ENCODE measurements at places on chromosomes 16 and 17.

GRCh38 chr17:61813211-61813610 lies 50.1 kb downstream of the BRIP1 start:
- no peak for DNase-seq

DNA sequence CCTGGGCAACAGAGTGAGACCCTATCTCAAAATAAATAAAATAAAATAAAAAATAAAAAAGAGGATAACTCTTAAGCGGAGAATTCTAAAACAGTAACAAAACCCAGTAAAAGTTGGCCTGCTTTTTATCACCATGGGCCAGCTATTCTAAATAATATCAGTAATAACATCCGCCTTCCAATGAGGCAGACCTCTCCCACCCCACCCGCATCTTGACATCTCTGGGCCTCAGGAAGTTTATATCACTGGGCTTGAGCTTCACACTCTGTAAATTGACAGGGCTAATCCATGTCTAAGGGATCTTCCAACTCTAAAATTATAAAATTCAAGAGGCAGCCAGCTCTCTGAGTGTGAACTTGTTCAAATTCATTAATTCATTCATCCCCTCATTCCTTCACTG lies 82.9 kb upstream of the MTMR4 start:
- DNase-seq, result no peak

DNA sequence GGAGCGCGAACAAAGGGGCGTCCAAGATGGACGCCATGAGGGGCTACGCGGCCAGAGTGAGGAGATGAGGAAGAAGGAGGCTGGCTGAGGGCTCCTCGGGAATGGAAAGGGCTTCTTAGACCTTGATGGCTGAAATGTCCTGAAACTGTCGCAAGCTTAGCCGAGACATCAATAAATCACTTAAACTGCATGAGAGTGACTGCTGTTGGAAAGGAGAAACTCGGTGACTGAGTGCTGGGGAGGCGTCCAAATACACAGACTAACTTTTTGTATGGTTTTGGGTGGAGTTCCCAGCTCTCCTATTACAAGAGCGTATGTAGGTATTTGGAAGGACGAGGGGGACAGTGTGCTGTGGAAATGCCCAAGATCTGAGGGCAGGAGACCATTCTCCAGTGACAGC lies 1.4 kb upstream of the GEMIN4 start:
- no peak for DNase-seq

- DNase-seq, result no peak
These were observed 18.8 kb downstream of the RPH3AL start for GRCh38 chr17:333626-334396.

DNA sequence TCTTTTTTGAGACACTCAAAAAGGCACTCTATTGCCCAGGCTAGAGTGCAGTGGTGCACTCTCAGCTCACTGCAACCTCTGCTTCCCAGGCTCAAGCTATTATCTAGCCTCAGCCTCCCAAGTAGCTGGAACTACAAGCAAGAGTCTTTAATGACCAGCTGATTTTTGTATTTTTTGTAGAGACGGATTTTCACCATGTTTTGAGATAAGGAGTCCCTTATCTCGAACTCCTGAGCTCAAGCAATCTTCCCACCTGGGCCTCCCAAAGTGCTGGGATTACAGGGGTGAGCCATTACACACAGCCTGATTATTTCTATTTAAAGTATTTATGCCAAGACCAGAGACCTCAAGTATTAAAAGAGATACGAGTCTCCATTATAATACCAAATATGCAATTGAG lies 566.1 kb upstream of the CA10 start:
- DNase-seq, result no peak

GRCh38 chr17:22158364-22158763 lies 466.0 kb downstream of the KCNJ18 start:
- no peak for DNase-seq

DNA sequence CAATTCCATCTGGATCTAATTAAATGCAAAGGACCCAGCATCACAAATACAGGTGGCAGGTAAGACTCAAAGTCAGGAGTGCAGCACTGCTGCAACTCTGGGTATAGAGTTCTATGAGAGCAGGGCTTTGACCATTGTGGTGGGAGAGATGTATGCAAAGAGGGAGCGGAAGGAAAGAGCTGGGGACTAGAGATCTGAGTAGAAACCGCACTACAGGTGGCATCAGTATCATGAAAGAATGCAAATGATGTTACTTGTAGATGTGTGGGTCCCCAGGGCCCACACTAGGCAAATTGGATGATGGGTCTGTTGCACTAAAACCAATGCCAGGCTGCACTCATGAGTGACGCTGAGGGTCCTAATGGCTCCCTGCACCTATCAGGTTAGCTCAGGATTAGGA lies 287.1 kb upstream of the ASIC2 start:
- no peak for DNase-seq

- no peak for DNase-seq
These were observed 352.1 kb upstream of the CCL2 start for GRCh38 chr17:33902901-33903449.

DNA sequence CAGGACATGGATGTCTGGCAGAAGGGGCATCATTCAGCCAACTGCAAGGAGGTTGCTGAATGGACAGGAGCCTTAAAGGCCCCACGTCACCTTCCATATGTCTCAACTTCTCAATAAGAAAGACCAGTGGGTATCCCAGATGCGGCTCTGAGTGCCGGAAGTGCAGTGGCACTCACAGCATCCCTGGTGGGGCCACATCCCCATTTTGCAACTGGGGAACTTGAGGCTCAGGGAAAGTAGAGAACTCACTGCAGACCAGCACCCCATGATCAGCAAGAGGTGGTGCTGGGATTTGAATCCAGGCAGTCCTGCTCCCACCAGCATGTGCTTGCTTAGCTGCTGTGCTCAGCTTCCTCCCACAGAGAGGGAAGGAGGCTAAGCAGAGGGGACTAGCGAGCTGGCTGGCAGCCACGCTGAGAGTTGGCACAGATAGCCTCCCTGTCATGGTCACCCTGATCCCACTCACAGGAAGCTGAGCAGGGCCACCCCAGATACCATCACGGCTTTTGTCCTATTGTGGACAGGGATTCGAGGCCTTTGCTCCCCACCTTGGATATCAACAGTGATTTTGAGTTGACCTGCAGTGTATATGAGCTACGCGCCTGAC lies 294.2 kb upstream of the FOXF1 start:
- DNase-seq, result no peak

DNA sequence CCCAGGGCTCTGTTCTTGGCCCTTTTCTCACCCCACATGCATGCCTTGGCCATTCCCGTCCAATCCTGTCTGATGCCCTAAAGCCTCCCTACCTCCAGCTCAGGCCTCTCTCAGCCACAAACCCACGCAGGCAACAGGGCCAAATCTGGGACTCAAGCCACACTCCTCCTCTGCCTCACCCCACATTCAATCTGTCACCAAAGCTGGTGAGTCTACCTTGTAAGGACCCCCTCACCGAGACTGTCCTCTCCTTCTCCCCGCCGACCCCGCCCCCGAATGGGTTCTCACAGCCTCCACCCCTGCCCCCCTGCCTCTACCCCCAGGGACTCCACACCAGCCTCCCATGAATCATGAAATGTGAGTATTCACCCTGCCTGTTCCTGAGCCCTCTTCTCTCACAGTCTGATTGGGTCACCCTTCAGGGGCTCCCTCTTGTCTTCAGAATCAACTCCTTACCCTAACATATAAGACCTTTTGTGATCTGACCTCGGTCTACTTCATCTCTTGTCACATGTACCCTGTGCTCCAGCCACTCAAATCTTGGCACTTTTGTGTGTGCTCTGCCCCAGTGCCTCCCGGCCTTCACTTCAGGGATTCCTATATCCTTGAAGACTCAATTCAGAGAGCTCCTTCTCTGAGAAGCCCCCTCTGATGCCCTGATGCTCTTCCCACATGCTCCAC lies 10.7 kb downstream of the EPOP start:
- no peak for DNase-seq

DNA sequence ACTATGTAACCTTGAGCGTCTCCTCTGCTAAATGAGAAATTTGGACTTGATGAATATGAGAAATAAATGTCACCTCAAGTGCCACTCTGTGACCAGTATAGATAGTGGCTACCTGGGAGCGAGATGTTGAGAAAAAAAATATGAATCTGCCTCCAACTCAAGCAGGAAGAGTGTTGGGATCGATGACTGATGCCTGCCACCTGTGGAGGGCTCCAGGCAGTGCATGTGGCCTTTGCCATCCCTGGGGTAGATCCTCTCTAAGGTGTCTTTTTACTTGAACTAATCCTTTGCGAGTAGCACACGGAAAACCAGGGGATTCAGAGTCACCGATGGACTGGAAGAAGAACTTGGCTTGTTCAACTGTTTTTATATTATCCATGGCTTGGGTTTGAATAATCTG lies 9.4 kb downstream of the CCDC182 start:
- DNase-seq, result no peak

All from DMS 273 treated with DMSO at 0.1 percent for 48 hours (cell line).